ENCODE measurements at places on chromosomes 7 and 10.

- no peak for DNase-seq
These were observed 2.9 kb upstream of the OSBPL3 start for GRCh38 chr7:24982917-24983316.

- no peak for DNase-seq
These were observed 19.8 kb downstream of the PIK3AP1 start for GRCh38 chr10:96700374-96701099.

- DNase-seq = peak; percentile 47
These were observed 9.0 kb downstream of the TACR2 start for GRCh38 chr10:69407621-69408301.

DNA sequence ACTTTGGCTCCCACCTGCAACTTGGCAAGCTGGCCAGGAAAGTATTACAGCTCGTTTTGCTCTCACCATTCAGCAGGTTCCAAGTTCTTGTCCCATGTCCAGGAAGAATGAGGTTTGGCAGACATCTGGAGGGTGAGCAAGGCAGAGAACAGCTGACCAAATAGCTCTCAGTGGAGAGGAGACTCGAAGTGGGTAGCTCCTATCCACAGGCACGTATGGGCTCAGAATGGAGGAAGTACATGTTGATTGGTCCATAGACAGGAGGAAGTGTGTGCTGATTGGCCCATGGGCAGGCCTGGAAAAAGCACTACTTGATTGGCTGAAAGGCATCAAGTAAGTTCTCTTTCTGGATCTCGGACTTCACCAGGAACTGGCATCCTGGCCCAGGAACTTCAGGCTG, 3.0 kb upstream of the NCAPG2 start:
- DNase-seq = no peak

GRCh38 chr10:104293011-104293410, 24.0 kb downstream of the GSTO2 start:
- DNase-seq = no peak

GRCh38 chr7:33958104-33958503, 52.8 kb downstream of the BMPER start:
- no peak for DNase-seq

DNA sequence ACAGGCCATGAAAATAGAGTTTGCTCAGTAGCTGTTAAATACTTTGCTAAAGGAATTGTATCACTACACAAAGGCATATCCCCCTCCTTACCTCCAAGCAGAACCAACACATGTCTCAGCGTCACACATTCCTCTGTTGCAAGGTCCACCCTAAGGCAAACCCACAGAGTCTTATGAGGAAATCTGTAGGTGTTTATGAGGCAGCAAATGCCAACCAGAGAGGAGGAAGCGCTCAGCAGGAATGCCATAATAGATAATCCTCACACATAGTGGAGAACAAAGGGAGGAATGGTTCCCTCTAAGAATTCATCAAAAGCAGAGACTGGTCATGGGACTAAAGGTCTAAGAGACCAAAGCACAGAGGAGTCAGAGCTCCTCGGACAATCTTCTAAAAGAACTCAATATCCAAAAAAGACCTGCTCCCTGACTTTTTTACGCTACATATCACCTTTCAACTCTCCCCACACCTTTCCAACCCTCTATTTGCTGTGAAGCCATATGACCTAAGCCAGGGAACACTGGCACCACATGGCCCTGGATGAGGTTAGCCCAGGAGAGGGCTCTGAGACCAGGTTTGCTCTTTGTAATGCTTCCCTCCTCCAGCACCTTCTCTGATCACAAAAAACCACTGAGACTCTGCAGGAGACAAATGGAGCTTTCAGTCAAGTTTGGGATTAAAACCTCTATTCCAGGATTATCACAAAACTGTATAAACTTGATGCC, 7.3 kb downstream of the SLC25A13 start:
- DNase-seq = no peak

DNA sequence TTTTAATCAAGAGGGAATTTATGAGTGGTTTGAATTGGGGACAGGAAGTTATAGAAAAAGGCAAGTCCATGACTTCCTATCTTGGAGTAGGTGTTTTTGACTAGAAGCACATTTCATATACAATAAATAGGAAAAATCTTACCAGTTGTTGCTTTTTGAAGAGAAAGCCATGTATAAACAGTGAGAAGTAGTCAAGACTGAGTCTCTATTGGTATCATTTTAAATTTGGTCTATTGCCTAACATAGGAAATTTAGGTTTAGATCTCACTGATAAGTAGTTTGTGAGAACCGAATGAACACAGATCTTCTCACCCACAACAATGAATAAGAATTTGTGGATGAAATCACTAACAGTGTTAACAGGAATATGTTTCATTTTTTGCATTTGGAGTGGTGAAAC, 387.2 kb downstream of the BBS9 start:
- DNase-seq = no peak

- DNase-seq = no peak
These were observed 166.8 kb downstream of the IQUB start for GRCh38 chr7:123367484-123368122.

GRCh38 chr7:127578036-127578684, 7.2 kb downstream of the GCC1 start:
- DNase-seq = no peak

- no peak for DNase-seq
These were observed 104.0 kb downstream of the TPK1 start for GRCh38 chr7:144731661-144732351.

- no peak for DNase-seq
These were observed 84.4 kb upstream of the TNS3 start for GRCh38 chr7:47666164-47666862.

DNA sequence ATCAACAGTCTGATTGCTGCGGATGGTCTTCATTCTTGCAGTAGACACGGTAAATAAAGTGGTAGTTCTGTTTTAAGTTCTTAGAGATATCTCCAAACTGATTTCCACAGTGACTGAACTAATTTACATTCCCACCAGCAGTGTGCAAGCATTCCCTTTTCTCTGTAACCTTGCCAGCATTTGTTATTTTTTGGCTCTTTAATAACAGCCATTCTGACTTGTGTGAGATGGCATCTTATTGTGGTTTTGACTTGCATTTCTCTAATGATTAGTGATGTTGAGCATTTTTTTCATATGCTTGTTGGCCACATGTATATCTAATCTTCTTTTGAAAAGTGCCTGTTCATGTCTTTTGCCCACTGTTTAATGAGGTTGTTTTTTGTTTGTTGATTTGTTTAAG, 30.2 kb upstream of the CXCL12 start:
- DNase-seq = no peak

- no peak for DNase-seq
These were observed 143.4 kb upstream of the GLI3 start for GRCh38 chr7:42380401-42380800.

DNA sequence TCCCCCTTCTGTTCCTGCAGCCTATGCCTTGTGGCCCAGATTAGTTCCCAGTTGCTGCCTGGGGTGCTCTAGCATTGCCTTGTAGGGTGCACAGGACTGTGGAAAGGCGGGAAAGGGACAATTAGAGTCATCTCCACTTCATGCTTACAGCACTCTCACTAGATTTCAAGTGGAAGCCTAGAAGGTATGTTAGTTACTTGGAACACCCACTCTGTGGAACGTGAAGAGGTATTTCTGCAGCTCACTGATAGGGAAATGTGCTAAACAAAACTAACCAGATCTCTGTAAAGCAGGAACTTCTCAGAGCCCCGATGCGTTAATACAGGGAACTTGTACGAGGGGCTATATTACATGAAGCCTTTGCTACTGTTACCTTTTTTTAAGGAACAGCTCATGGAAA, 19.4 kb downstream of the STMP1 start:
- no peak for DNase-seq
